ENCODE measurements at places on chromosomes 11 and 22. TPM values are rescaled to one million over a fixed set of nuclear protein-coding genes. Genes with fewer than 3 reads are reported as not detected.

DNA sequence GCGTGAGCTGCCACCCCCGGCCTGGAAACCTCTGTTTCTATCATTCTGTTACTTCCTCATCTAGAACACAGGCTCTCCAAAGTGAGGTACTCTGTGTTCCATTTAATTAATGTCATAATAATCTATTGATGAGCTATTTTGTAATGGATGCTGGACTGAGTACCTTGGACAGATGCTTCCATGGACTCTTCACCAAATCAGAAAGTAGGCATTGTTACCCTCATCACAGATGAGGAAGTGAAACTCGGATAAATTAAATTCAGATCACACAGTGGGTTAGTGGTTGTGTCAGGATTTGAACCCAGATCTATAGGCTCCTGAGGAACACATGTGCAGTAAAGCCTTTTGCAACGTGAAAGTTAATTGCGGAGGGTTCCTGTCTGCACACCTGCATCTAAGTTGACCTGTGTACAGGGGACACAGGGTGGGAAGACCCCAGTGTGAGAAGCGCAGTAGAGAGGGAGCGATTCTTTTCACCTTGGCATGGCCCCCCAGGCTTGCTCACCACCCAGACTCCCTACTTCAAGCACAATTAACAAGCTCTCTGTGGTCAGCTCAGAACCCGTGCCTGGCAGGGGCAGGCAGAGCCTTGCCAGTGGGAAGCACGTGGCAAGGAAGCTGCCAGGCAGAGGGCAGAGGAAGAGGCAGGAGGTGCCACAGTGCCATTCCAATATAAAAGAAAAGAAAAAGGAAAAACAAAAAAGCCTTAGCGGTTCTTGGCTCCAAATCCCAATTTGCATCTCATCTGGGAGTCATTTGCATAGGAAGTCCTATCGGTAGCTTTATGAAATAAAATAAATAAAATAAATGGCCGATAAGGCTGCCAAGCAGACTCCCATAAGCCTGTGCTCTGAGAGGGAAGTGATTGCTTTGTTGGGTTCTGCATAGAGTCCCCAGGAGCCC lies 239.3 kb downstream of the GRIK4 start:
- DNase-seq: no peak

Gene RFPL1
- not detected for polyA plus RNA-seq

GRCh38 chr11:86923999-86924766 lies 31.0 kb downstream of the FZD4 start:
- no peak for DNase-seq

GRCh38 chr11:65439331-65440181 lies 17.0 kb downstream of the NEAT1 start:
- no peak for DNase-seq

DNA sequence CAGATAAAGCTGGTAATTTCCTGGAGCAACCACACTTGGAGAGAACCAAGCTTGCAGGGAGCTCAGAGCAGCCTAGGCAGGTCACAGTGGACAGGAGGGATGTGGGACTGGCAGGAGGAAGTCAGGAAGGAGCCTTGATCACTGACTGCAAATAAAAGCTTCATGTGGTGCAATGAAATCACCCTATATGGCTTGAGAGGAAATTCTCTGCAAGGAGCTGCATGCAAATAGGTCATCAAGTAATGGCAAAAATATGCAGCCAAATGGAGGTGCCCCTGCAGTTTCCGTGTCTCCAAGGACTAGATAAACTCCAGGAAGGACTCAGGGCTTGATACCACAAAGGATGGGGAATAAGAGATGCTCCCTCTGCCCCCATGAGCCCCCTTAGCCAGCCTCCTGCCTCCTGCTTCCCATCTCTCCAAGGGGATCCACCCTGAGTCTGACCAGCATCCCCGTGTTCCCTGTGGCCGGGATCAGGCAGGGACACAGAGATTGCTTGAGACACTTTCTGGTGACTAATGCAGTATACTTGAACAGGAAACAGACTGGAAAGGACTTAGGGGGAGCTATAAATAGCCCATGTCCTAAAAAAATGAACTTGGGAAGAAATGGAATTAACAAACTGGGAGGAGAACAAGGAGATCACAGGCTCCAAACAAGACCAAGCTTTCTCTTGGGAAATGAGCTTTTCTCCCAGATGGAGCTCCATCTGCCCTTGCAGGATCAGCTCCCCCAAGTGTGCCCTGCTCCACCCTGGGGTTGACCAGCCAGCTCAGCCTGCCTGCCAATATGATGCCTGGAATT lies 23.9 kb upstream of the MICAL2 start:
- DNase-seq: no peak

- no peak for DNase-seq
Observed at GRCh38 chr22:40463683-40464082, 93.3 kb downstream of the SGSM3 start.

DNA sequence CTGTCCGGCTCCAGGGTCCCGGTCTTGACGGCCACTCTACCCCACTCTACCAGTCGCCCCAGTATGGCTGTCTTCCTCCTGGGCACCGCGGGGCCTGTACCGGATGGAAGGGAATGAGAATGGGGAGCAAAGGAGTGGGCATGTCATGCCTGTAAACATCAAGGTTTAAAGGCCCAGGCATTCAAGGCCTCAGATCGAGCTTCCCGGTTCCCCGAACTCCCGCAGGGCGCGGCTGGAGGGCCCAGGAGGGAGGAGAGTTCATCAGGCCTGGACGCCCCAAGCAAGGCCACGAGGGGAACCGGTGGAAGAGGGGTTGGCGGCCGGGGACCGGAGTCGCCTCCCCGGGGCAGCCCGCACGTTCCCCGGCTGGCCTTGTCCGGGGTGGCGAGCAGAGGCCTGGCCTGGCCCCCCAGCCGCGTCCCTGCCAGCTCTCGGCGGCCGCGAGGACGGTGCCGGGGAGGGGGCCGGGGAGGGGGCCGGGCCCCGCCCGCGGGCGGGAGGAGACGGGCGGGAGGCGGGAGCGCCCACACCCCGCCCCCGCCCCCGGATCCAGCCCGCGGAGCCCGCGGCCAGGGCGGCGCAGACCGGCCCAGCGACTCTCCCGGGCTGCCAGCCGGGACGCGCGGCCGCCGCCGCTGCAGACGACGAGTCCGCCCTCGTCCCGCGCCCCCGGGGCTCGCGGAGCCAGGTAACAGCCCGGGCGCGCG lies at the start of gene CDC42EP1:
TSS of gene CDC42EP1 (plus strand) at position 580 of the 707 bp plus-strand sequence. CDS start 5,870 bp downstream, outside the sequence.
- DNase-seq: no peak

Gene PCSK7
- 12.7 TPM for polyA plus RNA-seq

Gene BTG4
- polyA plus RNA-seq: not detected

- no peak for DNase-seq
Observed at GRCh38 chr11:88068848-88069554, 106.2 kb downstream of the RAB38 start.

DNA sequence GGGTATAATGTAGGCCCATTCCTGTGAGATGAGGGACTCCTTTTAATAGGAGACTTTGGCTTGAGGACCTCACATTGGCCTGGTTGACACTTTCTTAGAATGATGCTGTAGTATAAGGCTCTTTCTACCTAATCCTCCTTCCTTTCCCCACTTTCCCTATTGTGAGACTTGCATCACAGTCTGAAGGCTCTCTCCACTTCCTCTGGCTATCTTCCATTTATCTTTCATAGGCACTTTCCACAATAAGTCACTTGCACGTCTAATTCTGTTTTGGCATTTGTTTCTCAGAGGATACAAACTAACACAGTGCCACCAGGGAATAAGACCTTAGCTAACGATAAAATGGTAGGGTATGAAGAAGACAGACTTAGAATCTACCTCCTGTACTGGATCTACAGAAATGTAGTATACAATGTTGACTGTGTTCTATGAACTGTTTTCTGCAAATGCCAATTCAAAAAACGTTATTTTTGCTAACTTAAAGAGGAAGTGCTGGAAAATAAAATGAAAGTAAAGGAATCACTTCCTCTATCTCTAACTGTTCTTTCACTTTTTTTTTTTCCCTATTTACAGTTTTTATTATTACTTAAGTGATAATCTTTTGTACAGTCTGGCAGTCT lies 17.9 kb upstream of the PDE3B start:
- no peak for DNase-seq

DNA sequence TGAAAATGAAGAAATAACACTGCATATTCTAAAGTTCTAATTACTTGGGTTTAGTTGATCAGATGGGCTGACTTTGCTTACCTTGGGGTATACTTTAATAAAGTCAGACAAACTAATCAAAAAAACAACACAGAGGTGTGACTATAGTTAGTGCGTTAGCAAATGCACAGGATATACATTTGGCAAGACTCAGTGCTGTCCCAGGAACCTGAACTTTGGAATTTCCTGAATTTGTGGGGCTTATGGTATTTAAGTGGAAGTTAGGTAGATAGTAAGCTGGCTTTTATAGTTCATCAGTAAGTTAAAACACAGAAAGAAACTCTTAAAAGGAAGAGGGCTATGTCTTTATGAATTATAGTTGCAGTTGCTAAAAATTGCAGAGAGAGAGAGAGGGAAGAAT lies 302.6 kb upstream of the DDI1 start:
- no peak for DNase-seq

DNA sequence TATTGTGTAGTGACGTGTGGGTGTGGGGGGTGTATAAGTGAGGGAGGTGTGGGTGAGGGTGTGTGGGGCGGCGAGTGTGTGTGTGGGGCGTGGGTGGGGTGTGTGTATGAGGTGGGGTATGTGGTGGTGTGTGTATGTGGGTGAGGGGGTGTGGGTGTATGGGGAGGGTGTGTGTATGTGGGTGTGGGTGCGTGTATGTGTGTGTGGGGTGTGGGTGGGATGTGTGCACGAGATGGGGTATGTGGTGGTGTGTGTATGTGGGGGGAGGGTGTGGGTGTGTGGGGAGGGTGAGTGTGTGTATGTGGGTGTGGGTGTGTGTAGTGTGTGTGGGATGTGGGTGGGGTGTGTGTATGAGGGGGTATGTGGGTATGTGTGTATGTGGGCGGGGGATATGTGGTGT lies 205.5 kb downstream of the OPCML start:
- no peak for DNase-seq

GRCh38 chr11:21514316-21514715 lies 678.6 kb upstream of the ANO5 start:
- no peak for DNase-seq

GRCh38 chr11:124115782-124116616 lies 749 bp downstream of the VWA5A start:
- DNase-seq: no peak

DNA sequence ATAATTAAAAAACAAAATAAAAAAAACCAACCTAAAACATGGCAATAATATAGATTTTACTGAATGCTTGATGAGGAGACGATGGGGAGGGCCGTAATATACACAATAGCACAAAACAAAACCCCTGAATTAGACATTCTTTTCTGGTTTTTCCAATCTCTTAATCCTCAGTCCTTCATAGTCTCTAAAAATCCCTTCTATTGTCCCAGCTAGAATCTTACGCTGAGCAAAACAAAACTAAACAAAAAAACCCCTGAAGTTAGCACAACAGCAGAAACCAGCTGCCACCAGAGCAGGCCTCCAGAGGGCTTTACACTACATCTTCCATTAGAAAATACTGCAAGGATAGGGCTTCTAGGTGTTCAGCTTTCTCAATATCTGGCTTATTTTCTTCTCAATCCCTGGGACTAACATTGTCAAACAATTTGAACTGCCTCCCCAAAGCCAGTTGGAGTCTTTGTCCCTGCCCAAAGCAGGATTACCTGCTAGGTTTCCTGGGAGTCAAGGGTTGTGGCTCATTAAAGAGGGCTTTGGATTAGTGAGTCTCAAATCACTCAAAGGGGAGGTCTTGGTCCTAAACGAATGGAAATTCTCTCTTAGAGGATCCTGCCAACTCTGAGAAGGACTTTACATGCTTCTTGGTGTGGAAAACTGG lies 2.1 kb upstream of the RNF26 start:
- DNase-seq: no peak

DNA sequence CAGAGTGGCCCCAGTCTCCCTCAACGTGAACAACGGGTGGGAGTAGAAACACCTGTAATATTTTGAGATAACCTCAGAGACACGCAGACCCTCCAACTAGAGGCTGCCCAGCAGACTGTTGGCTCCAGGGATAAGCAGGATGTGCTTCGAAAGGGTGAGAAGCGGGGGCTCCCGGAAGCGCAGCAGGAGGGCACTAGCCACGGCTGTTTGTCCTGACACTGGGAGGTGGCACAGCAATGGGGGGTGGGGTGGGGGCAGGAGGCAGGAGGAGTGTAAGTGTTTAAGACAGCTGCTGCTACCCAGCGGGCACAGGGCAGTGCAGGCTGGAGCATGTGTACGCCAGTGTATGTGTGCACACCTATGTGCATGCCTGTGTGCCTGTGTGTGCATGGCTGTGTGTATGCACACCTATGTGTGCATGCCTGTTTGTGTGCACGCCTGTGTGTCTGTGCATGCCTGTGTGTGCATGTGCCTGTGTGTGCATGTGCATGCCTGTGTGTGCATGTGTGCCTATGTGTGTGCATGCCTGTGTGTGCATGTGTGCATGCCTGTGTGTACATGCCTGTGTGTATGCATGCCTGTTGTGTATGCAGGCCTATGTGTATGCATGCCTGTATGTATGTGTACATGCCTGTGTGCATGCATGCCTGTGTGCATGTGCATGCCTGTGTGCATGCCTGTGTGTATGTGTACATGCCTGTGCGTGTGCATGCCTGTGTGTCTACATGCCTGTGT lies 154.7 kb downstream of the SHANK2 start:
- no peak for DNase-seq

DNA sequence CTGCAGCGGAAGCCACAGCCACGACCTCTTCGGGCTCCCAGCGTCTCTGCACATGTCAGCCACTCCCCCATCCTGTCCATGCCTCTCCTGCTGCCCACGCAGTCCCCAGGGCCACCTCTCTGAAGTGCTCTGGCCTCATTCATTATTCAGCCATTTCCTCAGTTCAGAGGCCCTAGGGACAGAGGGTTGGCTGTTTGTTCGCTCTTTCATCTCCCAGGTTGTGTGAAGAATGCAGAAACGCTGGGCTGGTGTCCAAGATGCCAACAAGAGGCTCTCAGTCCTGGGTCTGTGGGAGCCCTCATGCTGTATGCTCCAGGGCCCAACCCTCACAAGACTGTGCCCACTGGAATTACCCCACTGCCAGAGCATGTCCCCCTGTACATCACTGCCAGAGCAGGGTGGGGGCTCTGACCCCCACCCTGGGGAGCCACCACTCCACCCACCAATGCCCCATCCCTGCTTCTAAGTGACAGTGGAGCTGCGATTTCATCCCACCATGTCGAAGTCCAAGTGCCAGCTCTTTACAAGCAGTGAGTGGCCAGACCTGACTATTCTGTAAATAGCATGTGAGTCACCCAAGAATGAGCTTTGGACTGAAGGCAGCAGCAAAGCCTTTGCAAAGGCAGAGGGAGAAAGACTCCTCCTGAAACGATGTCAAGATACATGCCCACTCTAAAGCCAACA lies 209.6 kb downstream of the BUD13 start:
- DNase-seq: no peak
